ENCODE measurements at places on chromosomes 2 and 18.

DNA sequence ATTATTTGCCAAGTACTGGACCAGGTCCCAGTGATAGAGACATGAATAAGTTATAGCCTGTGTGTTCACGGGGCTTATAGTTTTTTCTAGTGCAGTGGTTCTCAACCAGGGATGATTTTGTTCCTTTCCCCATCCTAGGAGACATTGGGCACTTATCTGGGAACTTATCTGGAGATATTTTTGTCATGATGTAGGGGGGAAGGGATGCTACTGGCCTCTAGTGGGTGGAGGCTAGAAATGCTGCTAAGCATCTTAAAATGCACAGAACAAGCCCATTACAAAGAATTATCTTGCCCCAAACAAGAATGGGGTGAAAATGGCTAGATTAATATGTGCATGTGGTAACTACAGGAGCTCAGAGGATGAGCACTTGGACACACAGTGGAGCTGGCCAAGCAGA, 75.2 kb downstream of the KLHL29 start:
- no peak for DNase-seq

- DNase-seq: no peak
Measured at GRCh38 chr18:10900435-10900834, 248.9 kb downstream of the PIEZO2 start.

DNA sequence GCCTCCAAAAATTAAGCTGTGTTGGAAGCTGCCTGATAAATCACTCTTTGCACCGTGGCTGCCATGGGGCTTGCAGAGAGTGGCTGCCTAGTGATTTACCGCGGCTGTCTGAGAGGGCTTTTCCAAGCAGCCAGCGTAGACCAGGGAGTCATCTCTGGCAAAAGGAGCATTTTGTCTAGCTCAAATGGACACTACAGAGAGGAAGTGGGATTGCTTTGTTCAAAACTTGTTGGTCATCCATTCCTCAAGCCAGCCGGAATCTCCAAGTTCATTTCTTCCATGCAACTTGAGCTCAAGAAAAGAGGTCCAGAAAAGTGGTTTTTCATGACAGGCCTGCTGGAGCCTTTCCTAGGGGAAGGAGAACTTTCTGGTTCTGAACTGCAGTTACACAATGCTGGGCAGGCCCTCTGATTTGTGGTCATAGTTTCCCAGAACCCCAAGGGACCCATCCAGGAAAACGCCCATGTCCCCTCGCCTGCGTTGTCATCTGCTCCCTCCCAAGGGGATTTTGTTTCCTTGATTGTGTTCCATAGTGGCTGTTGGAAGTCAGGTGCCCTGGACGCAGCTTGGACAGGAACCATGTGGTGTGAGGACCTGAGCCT, 108.1 kb downstream of the TRIB2 start:
- no peak for DNase-seq

DNA sequence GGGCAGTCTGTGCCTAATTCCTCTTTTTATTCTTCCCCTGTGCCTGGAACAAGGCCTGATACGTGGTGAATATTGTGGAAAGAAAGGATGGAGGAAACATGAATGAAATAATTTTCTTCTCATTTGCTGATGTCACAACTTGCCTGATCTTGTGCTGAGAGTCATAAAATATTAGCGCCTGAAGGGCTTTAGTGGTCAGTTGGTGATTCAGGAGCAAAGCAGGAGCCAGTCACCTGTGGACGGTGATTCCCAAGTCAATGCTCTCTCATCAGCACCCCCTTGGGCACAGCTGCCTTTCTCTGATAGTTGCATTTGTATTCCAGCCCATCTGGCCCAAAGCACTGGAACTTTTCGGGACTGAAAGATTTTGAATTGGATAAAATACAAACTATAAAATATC, 502.6 kb upstream of the RAB12 start:
- DNase-seq: no peak

DNA sequence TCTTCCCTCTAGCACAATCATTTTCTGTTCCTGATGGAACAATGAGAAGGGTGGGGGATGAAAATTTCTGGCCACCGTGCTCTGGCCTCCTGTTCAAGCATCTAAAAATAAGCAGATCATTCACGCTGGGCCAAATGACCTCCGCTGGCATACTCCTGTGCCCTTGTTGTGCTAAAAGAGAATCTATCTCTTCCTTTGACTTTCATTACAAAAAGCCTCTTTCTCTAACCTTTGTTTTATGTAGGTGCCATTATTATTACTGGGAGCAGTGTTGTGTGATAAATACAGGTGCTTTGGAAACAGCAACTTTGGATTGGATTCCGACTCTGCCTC, 44.6 kb upstream of the B3GNT2 start:
- no peak for DNase-seq

DNA sequence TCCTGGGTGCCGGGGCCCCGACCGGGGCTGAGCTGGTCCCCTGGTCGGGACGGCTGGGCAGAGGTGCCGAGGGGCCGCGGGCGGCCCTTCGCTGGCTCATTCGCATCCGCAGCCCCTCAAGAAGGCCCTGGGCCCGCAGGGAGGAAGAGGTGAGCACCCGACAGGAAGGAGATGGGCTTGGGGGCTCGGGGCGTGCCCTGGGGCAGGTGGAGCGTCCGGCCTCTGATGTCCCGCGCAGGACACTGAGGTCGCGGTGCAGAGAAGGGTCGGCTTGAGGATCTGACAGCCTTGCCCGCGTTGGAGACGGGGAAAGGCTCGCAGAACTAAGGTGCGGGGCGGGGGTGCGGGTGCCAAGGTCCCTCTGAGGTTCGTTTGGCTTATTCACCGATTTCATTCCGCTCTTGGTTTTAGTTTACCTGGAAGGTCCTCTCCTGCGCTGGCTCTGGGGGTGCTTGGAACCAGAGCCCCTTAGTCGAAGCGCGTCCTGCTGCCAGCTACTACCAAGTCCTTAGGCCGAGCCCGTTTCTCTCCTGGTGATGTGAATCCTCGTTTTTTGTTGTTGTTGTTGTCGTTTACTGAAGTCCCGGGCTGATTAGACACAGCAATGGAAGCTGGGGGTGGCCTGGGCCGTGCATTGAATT, 18.9 kb upstream of the CD8A start:
- DNase-seq: no peak

DNA sequence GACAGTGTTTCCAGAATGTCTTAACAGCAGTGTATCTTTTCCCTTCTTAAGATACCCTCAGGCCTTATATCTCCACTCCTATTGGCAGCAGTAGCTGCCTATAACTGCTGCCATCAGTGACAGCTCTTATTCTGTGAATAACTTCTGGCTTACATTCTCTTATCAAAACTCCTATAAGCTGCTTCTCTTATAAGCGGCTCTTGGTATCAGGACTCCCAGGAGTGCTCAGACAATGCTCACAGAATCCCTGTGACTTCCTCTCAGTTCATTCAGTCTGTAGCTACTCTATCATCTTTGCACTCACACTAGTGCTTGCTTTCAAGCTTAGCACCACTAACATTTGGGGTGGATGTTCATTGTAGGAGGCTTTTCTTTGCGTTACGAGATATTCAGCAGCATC, 143.7 kb upstream of the CDH7 start:
- DNase-seq: no peak
